ENCODE measurements at places on chromosomes 1 and 21.
A peak's percentile ranks its signal among the peaks of the same experiment; 100 is the strongest.

DNA sequence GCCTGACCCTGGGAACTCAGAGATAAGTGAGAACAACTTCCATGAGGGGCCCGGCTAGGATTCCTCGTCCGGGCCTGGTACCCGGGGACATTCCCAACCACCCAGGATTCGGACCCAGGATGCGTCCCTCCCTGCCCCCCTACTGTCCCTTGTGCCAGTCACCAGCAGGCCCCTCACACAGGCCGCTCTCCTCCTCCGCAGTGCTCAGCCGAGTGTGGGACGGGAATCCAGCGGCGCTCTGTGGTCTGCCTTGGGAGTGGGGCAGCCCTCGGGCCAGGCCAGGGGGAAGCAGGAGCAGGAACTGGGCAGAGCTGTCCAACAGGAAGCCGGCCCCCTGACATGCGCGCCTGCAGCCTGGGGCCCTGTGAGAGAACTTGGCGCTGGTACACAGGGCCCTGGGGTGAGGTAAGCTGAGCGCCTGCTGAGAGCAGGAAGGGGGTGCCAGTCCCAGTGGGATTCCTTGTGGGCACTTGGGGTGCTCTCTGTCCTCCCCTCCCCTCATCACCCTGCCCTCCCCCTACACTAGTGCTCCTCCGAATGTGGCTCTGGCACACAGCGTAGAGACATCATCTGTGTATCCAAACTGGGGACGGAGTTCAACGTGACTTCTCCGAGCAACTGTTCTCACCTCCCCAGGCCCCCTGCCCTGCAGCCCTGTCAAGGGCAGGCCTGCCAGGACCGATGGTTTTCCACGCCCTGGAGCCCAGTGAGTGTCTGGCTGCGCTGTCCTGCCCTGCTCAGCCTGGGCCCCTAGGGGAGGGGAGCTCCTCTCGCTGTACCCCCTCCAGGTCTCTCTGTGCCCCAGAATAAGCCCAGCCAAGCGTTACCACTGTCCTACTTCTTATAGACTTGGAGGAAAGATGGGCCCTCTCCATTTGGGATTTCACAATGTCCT lies 9.8 kb downstream of the ADAMTSL4 start:
- DNase-seq: peak; percentile 20

DNA sequence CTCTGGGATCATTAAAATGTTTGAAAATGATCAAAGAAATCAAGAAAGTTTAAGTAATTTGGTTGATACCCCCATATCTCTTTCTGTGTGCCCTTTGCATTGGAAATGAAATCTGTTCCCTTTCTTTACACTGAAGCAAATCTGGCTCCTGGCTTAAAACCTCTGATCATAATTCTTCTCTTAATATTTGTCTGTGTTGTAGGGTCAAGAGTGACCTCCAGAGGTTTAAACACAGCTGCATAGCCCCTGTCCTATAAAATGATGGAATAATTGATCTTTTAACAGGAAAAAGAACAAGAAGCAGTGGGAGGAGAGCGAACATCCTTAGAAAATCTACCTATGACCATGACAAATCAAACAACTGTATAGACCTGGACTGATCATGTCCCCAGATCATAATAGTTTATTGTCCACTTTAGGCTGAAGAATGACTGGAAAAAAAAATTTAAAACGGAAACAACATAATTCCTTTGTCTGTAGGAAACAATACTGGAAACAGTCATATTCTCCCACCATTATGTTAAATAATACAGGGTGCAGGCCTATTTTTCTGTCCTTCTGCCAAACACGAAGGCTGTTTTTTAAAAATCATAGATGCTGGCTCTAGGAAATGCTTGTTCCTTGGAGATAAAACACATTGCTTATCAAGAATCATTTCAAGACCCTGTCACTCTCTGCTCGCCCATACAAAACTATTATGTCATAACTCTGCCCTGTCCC lies 184.3 kb downstream of the NEGR1 start:
- no peak for DNase-seq

DNA sequence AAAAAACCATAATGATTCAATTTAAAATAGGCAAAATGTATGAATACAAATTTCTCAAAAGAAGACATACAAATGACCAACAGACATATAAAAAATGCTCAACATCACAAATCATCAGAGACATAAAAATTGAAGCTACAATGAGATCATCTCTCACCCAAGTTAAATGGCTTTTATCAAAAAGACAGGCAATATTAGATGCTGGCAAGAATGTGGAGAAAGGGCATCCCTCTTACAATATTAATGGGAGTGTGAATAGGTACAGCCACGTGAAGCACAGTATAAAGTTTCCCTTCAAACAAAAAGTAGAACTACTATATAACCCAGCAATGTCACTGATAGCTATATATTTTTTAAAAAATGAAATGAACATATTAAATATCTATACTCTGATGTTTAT lies 1481.7 kb downstream of the AMY1C start:
- no peak for DNase-seq

DNA sequence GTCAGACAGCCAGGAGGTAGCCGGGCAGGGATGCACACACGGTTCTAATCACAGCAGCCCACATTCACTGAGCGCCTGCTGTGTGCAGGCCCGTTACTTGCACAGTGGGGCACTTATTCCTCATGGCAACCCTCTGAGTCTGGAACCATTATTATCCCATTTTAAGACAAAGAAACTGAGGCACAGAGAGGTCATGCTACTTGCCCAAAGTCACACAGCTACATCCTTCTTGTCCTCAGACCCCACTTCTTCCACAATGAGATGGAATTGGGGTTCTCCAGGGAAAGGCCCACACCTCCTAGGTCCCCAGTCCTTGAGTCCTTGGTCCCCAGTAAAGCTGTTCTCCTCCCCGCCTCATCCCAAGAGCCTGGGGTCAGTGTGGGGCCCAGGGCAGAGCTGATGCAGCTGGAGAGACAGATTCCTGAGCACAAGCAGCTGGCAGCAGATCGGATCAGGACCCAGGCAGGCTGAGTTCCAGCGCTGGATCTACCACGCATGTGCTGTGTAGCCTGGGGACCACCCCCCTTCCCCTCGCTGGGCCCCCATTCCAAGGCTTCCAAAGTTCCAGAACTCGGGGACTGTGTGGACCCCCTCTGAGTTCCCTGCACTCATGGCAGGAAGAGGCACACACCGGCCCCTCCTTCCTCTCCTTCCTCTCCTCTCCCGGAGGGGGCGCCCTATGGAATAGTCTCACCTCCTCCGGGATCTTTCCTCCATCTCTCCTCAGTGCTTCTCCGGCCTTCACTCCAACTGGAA lies 393.4 kb downstream of the MATN1 start:
- DNase-seq: no peak

DNA sequence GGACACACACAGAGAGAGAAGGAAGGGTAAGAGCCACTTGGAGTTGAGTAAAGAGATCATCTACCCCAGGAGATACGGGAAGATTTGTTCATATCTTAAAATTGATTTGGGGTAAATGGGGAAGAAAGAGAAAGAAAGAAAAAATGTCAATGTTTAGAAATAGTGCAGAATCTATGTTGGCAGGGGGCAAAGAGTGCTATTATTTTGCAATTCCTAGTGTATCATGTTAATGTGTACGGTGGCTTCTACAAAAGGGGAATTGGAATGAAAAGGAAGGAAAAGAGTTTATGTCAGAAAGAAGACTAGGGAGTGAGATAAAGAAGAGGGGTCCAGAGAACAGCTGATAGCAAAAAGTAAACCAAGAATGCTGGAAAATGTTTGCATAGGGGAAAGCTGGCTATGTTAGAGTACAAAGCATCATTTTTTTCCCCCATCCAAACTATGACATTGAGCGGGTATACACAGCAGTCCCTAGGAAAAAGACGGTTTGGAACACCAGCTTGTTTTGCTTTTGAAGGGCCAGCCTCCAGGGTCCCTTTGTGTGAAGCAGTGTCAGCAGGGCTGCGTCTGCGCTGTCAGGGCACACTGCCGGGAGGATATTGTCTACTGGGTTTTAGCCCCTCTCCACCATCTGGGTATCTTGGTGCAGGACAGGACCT lies 10.8 kb downstream of the LRRC8D start:
- DNase-seq: peak; percentile 53

GRCh38 chr1:55833529-55834091 lies 618.4 kb upstream of the USP24 start:
- DNase-seq: no peak

DNA sequence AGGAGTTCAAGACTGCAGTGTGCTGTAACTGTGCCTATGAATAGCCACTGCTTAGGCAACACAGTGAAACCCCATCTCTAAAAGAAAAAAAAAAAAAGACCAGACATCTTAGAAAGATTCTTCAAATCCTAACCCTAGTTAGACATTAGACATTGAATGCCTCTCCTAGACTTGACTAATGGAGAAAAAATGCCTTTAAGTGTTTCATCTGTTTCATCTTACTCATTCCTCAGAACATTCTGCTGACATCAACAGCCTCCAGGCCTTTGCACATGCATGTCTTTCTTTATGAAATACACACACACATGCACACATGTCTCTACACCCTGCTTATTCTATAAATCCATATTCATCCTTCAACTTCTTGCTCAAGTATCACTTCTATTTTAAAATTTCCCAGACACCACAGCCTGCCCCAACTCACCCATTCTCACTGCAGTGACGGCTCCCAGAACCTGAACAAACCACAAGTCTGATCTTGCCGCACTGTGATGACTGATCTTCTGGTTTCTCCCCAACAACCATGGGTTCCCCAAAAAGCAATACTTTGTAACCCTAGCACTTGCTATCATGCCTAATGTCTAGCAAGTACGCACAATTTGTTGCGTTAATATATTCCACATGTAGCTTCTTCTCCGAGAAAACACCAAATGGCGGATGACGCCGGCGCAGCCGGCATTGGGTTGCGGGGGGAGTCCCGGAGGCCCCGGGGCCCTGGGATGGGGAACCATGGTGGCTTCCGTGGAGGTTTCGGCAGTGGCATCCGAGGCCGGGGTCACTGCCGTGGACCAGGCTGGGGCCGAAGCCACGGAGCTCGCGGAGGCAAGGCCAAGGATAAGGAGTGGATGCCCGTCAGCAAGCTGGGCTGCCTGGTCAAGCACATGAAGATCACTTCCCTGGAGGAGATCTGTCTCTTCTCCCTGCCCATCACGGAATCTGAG lies 37.4 kb downstream of the LRRC52 start:
- no peak for DNase-seq

DNA sequence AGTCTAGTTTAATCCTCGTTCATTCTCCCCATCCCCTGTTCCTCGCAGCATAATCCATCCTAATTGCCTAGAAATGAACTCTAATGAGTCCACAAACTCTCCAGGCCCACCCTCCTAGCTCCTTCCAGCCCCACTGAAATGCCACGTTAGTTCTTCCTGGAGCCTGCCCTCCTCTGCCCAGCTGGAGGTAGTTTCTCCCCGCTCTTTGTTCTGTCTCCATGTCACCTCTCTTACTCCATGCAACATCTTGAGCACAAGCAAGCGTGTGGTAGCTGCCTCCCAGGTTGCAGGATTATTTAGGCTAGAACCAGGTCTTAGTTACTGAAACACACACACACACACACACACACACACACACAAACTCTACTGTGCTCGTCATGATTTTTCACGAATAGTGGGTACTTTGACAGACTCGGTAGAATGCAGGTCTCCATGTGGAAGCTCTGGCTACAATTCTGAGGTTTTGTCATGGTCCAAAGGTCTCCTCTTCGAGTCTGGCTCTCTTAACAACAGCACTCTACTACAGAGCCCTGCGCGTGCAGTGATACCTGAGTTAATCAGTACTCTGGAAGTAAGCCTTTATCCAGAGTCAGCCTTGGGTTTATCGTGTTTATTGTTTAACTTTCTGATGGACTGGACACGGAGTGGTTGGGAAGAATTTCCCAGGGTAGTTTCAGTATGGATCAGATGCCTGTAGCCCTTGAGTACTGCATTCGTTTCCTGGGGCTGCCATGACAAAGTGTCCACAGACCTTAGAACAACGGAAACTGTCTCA lies 27.5 kb downstream of the HUNK start:
- DNase-seq: no peak

- no peak for DNase-seq
Measured at GRCh38 chr1:37562984-37563383, 6.2 kb downstream of the DNALI1 start.

DNA sequence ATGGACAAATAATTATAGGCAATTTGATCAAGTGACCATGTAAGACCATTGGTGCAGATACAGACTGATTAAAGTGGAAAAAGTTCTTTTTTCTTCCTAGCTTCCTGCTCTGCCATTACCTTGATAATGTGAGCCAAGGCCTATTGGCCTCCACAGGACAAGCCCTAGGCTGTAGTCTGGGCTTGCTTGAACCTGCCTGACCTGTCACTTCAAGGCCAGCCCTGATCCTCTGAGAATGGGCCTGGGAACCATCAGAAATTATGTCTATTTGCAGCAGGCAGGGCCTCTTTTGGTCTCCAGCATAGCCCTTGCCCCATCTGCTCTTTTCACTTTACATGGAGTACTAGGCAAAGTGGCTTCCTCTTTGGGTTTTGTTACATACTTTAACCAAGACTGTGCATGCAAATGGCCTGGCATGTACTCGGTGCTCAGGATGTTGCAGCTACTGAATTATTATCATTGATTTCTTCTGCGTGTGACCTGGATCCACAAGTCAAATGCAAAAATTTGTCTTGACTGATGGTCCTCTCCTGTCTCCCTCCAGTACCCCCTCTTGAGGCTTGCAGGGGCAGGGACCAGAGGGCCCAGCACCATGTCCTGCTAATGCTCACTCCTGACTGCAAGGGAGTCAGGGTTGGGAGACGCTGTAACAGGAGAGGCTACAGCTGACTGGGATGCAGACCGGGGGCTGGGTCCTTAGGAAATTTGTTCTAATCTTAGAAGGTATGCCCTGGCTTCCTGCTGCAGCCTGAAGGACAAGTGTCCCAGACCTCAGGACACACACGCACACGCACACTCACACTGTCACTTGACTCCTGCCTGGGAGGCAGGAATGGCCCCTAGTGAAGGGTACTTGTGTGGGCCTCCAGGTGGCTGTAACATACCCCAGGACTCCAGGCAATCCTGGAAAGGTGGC lies 39.4 kb downstream of the RCSD1 start:
- no peak for DNase-seq

GRCh38 chr1:212520299-212520698 lies 87.6 kb downstream of the NENF start:
- DNase-seq: no peak

DNA sequence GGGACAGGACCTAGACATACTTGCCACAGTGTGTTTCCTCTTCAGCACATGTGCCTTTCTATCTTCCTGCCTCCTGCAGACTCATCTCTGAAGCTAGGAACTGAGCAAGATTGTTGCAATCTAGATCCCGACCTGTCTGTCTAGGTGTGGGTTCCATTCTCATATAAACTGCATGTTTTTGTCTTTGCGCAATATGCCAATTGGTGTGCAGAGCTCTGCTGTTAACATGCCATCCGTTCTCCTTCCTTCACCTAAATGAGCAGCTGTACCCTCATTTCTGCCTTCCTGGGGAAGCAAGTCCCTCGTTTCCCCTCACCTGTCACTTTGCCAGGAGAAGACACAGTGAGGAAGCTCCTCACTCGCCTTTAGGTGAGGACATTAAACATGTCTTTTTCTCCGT lies 55.5 kb downstream of the SLC35F3 start:
- no peak for DNase-seq

DNA sequence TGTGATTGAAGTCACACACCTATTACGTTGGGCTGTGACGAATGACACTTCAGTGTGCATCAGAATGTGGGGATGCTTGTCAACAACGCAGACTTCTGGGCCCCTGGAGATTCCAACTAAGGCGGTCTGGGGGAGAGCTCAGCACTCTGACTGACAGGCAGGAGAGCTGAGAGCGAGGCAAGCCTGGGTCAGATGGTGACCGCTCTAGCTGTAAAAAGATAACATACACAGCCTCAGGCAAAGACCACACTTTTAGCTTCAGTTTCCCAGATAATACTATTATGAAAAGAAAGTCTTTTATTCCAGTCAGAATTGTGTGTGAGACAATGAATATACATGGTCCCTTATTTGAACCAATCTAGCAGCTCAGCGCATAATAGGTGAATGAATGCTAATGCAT lies 25.4 kb downstream of the EDARADD start:
- no peak for DNase-seq

- no peak for DNase-seq
Measured at GRCh38 chr1:117051224-117052064, 8.7 kb upstream of the TTF2 start.

All from substantia nigra (tissue), 51 donors.